Pancreas (tissue), 10 donors: ENCODE measurements at places on chromosomes 11 and 22. TPM values are rescaled to one million over a fixed set of nuclear protein-coding genes. Genes with fewer than 3 reads are reported as not detected.

Gene TYR
- total RNA-seq, result not detected

Gene UPB1
- 0.16 TPM for total RNA-seq

Gene PPARA
- 15.3 TPM for total RNA-seq

Gene MMP11
- 0.46 TPM for total RNA-seq

Gene MS4A15
- total RNA-seq, result not detected

Gene ENDOD1
- total RNA-seq, result 6.2 TPM

Gene DTX4
- 16.3 TPM for total RNA-seq

DNA sequence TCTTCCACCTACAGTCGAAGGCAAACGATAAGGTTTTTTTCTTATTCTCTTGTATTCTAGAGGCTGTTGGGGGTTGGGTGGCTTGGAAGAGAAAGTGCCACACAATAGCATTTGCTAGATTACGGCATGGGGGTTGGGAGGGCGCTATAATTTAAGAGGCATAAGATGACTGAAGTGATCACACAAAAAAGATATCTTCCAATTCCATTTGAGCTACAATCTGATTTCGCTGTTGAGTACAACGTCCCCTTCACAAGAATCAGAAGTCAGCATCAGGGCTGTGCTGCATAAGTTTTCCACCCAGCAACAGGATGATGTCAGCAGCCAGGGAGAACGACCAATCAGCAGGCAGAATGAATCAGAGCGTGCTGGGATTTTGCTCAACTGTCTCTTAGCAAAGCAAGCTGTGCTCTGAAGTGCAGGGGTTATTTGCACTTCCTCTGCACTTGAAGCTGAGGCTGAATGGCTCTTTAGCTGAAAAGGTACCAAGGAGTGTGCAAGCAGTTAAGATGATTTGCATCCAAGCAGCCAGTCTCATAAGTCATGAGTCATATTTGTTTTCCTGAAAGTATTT lies 23.2 kb upstream of the SESN3 start:
- no peaks in the 10 kb centered on the region for H3K36me3 ChIP-seq
- H3K27me3 ChIP-seq, result no peaks in the 10 kb centered on the region
- DNase-seq, result peak; percentile 60
- H3K27ac ChIP-seq, result peak overlapping the region; percentile 49
- peak overlapping the region; percentile 12 for H3K4me3 ChIP-seq

GRCh38 chr11:65489706-65490320 lies 9.0 kb upstream of the MALAT1 start:
- no peaks in the 10 kb centered on the region for H3K36me3 ChIP-seq
- H3K4me3 ChIP-seq, result no peak overlapping the region
- H3K27me3 ChIP-seq, result no peaks in the 10 kb centered on the region
- peak overlapping the region; percentile 5 for H3K27ac ChIP-seq
- peaks cover 48% of the 10 kb centered on the region for H3K4me1 ChIP-seq

Gene DDX25
- 0.63 TPM for total RNA-seq

- H3K36me3 ChIP-seq, result no peaks in the 10 kb centered on the region
- DNase-seq, result no peak
- H3K27me3 ChIP-seq, result no peaks in the 10 kb centered on the region
- H3K4me3 ChIP-seq, result no peak overlapping the region
Observed at GRCh38 chr22:47089796-47090460, 327.5 kb downstream of the TBC1D22A start.

DNA sequence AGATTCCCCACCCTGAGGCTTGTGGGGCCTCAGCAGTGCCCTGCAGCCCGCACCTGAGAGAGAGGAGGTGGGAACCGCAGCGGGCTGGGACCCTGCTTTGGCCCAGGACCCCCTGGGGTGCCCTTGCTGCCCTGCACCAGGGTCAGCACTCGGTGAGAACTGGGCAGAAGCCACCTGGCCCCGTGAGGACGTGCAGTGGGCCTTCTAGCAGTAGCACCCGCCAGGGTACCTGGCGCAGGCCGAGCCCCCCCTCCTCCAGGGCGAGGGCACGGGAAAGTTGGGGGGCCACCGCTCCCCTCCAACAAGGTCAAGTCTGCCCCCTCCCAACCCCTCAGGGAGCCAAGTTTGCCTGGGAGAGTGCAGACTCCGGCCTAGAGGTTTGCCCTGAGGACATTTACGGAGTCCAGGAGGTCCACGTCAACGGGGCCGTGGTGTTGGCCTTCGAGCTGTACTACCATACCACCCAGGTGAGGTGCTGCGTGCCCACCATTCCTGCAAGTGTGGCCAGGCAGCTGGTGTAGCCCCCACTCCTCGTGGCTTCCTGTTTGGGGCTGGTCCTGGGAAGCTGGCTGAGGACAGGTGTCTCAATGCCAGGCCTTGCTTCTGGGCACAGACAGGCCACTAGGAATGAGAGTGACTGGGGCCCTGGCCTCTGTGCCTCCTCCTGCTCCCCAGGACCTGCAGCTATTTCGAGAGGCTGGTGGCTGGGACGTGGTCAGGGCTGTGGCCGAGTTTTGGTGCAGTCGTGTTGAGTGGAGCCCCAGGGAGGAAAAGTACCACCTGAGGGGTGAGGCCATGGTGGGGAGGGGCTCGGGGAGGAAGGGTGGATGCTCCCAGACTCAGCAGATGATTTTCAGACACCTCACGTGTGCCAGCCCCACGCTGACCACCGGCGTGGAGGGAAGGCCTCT lies 3.5 kb downstream of the PGGHG start:
- no peaks in the 10 kb centered on the region for H3K4me1 ChIP-seq
- peaks cover 37% of the 10 kb centered on the region for H3K36me3 ChIP-seq
- DNase-seq, result peak; percentile 49
- H3K27ac ChIP-seq, result no peak overlapping the region

DNA sequence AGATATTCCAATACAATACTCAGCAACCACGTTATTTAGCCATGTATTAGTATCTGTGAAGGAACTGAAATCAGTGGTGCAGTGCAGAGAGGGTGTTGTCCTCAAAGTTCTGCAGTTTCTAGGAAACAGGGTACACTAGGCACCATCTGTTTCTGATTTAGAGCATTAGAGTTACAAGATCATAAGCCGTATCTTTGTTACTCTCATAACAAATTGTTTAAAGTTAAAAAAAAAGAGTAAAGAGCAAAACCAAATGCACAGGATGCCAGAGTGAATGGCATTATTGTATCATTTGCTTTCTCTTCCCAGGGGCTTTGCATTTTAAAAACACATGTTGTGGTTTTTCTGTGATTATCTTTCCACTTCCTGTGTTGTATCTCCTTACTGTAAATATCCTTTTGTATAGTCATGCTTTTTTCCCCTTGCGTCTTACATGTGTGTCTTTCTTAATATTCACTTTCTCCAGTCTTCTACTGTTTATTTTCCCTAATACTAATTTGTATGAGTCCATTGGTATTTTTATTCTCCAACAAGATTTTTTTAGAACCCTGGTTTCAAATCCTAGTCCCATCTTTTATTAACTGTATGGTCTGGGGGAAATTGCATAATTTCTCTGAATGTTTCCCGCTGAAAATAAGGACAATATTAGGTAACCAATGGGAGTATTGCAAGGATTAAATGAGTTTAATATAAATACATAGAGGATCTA lies 15.2 kb upstream of the NUP160 start:
- H3K4me3 ChIP-seq, result no peak overlapping the region
- no peak overlapping the region for H3K27ac ChIP-seq
- no peaks in the 10 kb centered on the region for H3K4me1 ChIP-seq
- no peaks in the 10 kb centered on the region for H3K27me3 ChIP-seq
- DNase-seq, result no peak

Gene OLFML1
- 1.2 TPM for total RNA-seq

Gene GAS2L1
- 7.2 TPM for total RNA-seq

DNA sequence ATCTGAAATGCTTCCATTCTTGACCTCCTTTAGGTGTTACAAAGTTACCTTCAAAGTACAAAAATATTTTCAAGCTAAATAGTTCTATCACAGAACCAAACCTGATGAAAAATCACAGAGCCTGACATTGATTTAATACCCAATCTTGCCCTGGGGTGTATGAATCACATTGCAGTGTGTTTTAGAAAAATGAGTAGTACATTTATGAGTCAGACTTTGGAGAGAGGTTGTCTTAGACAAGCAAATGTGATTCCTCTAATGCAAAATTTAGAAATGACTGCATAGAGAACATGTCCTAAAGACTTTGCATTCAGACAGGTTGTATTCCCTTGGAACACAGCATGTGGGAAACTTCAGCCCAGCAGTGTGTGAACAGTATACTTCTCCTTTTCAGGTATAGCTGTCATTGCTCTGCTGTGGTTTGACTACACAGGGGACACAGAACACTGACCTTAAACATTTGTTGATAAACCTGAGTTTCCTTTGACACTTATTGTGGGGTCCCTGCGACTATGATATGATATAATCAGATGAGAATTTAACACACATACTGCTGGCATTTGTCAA lies 972.1 kb downstream of the JRKL start:
- H3K4me1 ChIP-seq, result no peaks in the 10 kb centered on the region
- H3K4me3 ChIP-seq, result no peak overlapping the region
- H3K36me3 ChIP-seq, result no peaks in the 10 kb centered on the region
- H3K27ac ChIP-seq, result no peak overlapping the region
- H3K27me3 ChIP-seq, result no peaks in the 10 kb centered on the region

GRCh38 chr22:30015846-30016245 lies 64.4 kb upstream of the HORMAD2 start:
- H3K36me3 ChIP-seq, result peaks cover 70% of the 10 kb centered on the region
- H3K4me1 ChIP-seq, result no peaks in the 10 kb centered on the region
- no peak for DNase-seq
- no peaks in the 10 kb centered on the region for H3K27me3 ChIP-seq
- H3K4me3 ChIP-seq, result no peak overlapping the region
- no peak overlapping the region for H3K27ac ChIP-seq

DNA sequence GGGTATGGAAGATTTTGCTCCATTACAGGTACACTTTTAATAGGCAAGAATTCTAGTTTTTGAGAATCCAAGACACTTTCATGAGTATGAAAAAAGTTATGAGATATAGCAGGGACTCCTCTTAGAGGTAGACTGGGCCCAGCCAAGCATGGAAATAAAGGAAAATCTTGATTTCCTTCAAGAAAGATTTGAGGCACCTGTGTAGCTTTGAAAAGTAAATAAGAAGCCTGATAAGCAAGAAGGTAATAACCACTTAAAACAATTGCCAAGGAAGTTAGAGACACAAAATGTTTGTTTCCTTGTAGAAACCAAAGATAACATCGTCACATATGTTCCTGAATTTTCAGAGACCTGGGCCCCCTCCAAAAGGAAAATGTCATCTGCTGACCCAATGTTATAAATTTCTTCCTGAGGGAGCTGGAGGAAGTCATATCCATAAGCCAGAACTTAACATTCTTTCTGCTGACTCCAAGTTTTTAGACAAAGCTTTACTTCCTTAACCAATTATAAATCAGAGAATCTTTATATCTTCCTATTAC lies 314.5 kb upstream of the ANO3 start:
- no peak overlapping the region for H3K27ac ChIP-seq
- no peak overlapping the region for H3K4me3 ChIP-seq
- DNase-seq, result no peak
- H3K27me3 ChIP-seq, result no peaks in the 10 kb centered on the region
- H3K36me3 ChIP-seq, result no peaks in the 10 kb centered on the region
